ENCODE measurements at places on chromosomes 5 and 9.

- DNase-seq: no peak
These were observed 14.4 kb upstream of the CDC20B start for GRCh38 chr5:55187370-55187769.

DNA sequence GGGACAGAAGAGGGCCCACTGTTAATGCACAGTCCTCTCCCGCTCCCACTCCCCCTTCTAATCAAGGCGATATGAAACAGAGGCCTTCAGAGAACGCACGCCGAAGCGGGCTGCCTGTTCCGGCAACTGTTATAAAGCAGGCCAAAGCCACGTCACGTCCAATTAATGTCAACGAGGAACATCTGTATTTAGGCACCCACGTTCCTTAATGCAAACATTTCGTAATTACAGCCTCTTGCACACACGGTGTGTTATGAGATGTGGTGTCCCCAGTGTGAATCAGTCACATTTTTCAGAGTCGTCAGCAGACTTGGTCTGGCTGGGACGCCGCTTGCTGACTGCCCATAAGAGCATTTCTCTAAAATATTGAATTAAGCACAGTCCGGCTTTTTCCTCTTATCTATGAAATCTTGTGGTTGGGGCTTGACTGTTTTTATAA is 339.0 kb downstream of the NSG2 start:
- DNase-seq: peak; percentile 72

DNA sequence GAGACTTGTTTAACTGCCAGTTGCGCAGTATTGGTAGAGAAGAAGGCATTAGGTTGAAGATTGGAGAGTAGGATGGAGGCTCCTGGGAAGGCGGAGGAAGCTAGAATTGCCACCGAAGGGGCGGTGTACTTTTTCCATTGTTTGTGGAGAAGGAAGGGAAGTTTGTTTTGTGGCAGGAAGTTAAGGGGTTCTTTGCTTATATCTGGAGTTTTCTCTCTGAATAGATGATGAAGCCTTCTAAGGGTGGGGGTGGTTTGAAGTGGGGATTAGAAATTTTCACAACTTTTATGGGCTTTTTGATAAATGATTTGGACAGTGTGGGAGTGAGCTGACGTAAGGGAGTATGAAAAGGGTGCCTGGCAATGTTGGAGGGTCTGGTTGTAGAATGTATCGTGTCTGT is 59.3 kb downstream of the SNX30 start:
- no peak for DNase-seq

DNA sequence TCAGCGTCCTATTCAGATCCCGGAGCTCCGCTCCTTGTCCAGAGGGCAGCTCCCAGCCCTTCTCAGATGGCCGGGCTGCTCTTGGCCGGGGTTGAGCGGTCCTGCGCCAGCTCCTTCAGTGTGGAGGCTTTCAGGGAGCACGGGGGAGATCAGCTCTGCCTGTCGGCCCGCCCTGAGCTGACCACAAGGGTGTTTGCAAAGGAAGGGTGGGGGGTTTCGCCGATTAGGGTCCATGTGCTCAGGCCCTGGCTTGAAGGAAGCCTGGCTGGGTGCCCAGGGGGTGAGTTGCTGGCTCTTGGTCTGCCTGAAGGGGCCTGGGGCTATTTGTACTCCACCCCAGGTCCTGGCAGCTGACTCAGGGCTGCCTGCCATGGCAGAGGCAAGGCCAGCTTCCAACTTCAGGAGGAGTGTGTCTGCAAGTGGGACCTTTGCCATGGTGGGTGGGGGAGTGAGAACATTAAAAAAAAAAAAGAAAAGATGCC is 250.1 kb upstream of the KLF4 start:
- peak; percentile 60 for DNase-seq

- no peak for DNase-seq
These were observed 20.5 kb downstream of the MAST4 start for GRCh38 chr5:66616520-66617225.

GRCh38 chr9:128021098-128021497 is 40.3 kb upstream of the EEIG1 start:
- DNase-seq: no peak

Measured in fibroblast of gingiva (primary cell).